ENCODE measurements at places on chromosomes 3 and 15.

DNA sequence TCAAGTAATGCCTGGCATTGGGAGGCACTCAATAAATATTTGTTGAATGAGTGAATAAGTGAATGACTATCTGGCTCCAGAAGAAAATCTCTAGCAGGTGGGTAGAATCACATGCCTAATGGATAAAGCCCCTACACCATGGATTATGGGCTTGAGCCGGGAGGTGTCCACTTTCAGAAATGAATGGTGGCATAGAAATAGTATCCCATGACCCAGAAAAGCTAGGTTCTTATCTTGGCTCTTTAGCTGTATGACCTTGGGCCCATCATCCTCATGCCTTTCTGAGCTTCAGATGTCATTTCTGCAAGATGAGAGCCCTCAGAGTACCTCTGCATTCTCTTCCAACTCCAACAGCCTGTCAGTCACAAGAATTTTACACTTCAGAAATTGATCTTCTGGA lies 37.3 kb upstream of the TNIK start:
- DNase-seq: no peak

DNA sequence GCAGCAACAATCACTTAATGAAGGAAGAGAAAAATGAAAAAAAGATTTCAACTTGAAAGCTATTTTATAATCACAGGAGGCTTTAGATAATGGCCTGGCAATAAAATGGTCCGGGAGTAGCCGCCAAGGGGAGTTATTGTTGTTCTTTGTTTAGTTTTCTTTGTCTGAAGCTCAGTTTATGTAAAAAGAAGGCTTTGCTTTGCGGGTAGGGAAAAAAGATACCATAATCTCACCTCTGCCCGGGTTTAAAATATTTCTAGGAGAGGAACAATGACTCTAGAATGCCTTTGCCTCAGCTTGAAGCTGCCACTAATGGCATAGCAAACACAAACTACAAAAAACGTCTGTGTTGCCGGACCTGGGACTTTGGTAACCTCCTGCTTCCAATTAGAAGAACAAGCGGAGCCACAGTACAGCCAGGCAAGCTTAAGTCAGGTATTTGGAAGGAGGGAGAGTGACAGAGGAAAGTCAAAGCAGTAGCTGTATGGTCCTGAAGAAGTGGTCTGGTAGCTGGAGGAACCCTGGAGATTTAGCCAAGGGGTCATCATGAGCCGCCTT lies 764.5 kb downstream of the TUSC7 start:
- DNase-seq: no peak

GRCh38 chr15:88828791-88829190 lies 25.6 kb downstream of the ACAN start:
- no peak for DNase-seq

DNA sequence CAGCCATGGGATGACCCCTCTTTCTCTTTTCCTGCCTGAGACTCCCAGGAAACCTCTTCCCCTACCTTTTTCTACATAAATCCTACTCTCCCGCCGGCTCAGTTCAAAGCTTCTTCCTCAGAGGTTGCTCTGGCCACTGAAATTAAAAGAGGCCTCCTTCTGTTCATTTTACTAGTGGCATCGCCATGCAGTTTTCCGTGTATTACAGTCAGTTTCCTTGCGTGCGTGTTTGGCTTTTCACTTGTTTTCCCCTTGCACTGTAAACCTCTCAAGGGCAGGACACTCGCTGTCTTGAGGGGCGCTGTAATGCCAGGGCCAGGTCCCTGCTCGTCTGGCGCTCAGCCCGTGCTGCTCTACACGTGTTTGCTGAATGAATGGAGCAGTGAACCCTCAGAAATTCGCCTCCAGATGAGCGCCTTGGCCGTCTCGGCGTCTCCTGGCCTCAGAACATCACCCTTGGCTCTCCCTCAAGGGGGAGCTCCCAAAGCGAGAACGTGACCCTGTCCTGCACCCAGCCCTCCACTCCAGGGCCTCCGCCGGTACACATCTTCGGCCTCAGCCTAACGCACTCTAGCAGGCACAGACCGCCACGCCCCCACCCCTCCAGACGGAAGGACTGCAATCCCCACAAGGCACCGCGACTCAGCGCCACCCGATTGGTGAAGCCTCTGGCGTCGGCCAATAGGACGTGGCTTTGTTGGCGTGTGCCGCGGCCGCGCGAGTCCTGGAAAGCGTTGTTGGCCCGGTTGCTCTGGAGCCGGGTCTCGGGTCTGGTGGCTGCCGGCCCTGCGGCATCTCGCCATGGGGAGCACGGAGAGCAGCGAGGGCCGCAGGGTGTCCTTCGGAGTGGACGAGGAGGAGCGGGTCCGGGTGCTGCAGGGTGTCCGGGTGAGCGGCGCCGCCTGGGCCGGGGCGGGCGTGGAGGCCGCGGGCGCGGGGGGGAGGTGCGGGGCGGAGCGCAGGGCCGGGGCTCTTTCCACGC lies at the start of gene CHCHD6:
Gene CHCHD6, plus strand, starts transcription at position 729 of the 982 bp plus-strand sequence. Its CDS starts 73 bp downstream, at position 802.
- peak; percentile 99 for DNase-seq

- no peak for DNase-seq
These were observed 25.3 kb downstream of the GLCE start for GRCh38 chr15:69185706-69186105.

GRCh38 chr3:45499529-45499928 lies 95.0 kb upstream of the LIMD1 start:
- DNase-seq: peak; percentile 70

GRCh38 chr3:23239211-23240068 lies 36.3 kb downstream of the UBE2E2 start:
- no peak for DNase-seq

GRCh38 chr3:149085828-149086231 lies 503 bp downstream of the HLTF start:
- DNase-seq: peak; percentile 29

GRCh38 chr15:98715890-98716443 lies 67.6 kb downstream of the IGF1R start:
- no peak for DNase-seq

GRCh38 chr3:69994919-69995318 lies 4.6 kb upstream of the SAMMSON start:
- no peak for DNase-seq

- DNase-seq: no peak
These were observed 52.9 kb downstream of the PGBD4 start for GRCh38 chr15:34154725-34155204.

DNA sequence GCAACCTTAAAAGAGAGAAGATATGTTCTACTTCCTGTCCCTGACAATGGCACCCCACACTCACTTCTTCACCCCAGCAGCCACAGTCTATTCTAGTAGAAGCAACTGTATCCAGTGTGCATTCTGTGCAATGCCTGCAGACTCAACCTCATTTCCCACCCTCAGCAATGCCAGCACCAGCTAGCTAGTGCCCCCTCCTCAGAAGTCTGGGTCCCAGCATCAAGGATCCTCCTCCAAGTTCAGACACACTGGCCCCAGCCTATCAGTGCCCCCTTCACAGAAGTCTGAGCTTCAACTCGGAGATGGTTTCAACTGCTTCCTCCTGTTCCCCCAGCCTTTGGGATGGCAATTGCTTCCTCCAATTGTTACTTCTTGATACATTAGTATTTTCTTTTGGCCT lies 268.3 kb downstream of the MEX3B start:
- DNase-seq: no peak

GRCh38 chr3:49173792-49174170 lies 2.4 kb downstream of the KLHDC8B start:
- DNase-seq: no peak

- DNase-seq: no peak
These were observed 210.0 kb upstream of the TRIM42 start for GRCh38 chr3:140467796-140468315.

- DNase-seq: no peak
These were observed 18.8 kb downstream of the ZXDC start for GRCh38 chr3:126456766-126457388.

DNA sequence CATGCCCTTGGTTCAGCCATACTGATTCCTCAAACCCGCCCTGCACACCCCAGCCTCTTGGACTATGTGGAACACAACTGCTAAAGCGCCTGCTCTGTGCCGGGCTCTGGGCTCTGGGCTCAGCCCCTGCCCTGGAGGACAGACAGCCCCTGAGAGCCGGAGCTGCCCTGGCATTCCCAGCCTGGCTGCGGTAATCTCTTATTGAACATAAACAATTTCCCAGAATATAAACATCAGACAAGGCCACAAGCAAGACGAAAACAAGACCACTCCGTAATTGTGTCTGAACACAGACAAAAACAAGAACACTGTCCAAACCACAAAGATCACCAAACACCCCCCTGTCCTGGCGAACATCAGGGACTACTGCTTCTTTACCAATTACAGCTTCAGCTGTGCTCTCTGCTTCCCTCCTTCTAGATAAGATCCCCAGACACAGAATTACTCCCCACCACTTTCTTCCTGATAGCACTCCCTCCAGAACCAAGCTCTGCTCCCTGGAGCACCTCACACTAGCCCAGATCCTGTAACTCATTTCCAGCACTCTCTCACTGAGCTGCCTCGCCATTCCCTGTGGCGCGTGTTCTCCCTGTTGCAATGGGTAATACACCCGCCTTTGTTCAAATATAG lies 57.1 kb upstream of the TLE3 start:
- no peak for DNase-seq

DNA sequence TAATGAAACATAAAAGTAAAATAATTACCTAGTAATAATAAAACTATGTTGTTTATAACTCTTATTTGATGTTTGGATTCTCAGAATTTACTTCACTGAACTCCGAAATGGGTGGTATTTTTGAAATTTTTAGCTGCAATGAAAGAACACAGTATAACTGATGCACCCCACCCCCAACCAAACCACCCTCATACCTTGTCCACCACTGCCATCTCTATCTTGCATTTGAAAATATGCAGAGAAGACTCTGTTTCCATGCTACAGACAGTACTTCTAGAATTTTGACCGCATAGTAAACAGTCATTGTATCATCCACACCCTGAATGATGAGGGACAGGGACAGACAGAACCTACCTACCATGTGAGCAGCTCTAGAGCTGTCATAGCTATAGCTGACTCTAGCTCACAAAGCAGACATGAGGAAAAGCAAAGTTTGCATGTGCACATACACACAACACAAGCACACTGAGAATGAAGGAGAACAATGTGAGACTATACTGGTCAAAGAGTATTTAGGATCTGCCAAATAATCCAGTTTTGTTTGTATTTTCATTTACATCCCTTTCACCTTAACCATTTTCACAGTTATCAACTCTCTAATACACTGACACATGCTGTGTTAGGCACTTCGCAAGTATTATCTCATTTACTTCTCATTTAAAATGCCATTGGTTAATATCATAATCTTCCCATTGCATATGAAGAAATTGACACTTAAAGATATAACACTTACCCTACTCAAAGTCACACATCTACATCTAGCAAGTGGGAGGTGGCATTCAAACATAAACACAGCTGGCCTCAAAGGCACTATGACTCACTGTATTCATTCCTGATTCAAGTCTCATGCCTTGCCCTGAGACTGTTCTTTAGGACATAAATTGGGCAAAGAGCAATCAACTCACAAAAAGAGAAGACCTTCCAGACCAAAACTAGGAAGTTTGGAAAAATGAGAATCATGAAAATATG lies 1014.7 kb upstream of the CFAP20DC start:
- DNase-seq: peak; percentile 45

- peak; percentile 47 for DNase-seq
These were observed 929.5 kb upstream of the ALCAM start for GRCh38 chr3:104437131-104437750.

DNA sequence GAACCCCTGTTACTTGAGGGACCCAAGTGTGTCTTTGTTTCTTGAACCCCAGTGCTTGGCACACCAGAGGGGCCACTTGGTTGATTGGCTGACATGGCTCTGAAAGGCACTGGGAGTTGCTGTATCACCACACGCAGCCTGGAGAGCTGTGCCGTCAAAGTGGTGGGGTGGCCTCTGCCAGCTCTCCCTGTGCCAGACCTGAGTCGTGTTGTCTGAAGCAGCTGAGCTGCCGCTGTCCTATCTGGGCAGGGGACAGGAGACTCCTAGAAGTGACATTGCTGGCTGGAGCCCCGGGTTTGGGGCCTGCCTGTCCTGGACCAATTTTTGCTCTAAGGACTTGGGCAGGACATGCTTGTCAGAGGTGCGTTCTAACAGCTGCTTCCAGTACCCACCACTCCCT lies 5.5 kb upstream of the SNX22 start:
- no peak for DNase-seq

GRCh38 chr3:15315003-15315402 lies 17.4 kb downstream of the SH3BP5 start:
- DNase-seq: peak; percentile 56

DNA sequence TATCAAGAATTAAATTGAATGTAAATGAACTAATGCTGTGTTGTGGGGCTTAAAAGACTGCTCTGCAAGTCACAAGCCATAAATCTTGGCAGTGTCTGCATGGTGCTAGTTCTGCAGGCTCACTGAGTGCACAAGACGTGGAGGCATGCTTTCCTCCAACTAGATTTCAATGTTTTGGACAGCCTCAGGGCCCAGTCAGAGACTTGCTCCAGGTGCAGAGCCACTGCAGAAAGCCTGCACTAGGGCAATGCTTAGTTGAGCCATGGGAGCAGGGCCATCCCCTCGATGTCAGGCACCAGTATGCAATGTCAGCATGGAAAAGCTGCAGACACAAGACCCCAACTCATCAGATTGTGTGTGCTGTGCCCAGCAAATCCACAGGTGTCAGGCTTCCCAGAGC lies 234.5 kb upstream of the CDIN1 start:
- no peak for DNase-seq

- DNase-seq: peak; percentile 4
These were observed 95.4 kb downstream of the PLOD2 start for GRCh38 chr3:146065573-146066006.

DNA sequence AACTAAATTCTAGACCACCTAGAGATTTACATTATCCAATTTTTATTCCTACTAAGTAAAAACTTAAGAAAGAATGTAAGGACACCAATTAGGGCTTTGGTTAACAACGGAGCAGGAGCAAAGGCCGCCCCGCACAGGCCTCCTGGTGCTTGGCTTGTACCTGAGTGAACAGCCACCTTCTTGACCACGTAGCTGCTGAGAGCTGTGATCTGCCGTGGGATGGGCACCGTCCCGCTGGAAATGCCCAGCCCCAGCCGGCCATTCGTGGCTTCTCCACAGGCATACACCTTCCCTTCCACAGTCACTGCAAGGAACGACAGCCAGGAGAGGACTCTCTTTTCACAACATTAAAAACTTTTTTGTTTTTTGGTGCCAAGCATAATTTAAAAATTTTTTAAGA lies 79.6 kb upstream of the OCA2 start:
- DNase-seq: no peak

GRCh38 chr3:134643150-134643675 lies 7.6 kb downstream of the KY start:
- no peak for DNase-seq
